ENCODE measurements at places on chromosomes 4 and X.

DNA sequence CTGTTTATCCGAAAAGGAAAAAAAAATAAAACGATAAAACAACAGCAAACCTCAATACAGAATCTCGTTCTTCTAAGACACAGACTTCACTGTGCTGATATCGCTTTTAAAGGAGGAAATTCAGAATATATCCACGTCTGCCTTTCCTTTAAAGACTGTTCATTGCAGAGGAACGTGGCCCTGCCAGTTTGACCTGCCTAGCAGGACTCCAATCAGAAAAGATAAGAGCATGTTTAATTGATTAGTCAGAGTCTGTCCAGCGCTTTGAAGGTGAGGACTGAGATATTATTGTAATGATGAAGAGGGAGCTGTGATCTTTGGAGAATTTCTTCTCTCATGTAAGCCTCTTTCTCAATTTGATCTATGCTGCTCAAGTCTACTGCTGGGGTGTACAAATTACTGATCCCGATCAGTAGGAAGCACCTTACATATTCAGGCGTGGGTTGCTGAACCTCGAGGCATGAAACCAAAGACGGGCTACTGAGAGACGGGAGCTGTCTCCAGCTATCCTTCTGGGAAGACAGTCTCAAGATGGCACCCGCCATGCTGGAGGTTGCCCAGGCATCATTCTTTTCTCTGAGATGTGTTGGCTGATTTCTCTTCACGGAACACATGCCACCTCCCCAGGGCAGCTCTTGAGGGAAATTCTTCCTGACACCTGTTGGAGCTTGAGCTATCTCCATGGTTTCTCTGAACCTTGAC lies 146.1 kb downstream of the SHOX start:
- no peak for DNase-seq

- DNase-seq: no peak
Observed at GRCh38 chr4:127685292-127685691, 44.9 kb upstream of the SLC25A31 start.

DNA sequence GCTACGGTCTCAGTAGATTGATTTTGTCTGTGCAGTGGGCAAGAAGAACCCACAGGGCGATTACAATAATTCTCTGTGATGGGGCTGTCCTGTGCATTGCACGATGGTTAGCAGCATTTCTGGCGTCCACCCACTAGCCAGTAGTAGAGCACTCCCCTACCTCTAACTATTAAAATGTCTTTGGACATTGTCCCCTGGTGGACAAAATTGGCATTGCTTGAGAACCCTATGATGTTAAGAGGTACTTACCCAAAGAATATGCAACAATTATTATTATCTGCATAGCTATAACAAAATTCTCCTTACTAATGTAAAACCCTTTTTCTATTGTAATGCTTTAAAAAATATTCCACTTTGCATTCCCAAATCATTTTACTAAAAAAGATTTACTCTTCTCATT lies 109.5 kb upstream of the VCX3A start:
- DNase-seq: no peak

DNA sequence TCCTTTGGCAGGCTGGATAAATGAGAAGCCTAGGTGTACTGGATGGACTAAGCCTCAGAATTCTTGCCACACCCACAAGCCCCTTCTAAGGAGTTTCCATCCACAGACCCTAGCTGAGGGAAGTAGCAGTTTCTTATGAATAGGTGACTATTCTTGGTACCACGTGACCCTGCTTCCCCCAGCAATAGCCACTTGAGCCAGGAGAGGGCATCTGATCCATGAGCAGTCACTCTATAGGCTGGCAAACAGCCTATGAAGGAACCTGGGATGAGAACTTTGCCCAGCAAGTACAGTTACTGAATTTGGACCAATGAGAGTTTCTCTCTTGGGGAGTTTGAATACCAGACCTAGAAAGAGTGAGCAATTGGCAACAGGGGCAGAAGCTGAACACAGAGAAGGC lies 84.0 kb downstream of the RTL9 start:
- no peak for DNase-seq

- DNase-seq: no peak
Observed at GRCh38 chr4:1767061-1767769, 25.9 kb upstream of the FGFR3 start.

DNA sequence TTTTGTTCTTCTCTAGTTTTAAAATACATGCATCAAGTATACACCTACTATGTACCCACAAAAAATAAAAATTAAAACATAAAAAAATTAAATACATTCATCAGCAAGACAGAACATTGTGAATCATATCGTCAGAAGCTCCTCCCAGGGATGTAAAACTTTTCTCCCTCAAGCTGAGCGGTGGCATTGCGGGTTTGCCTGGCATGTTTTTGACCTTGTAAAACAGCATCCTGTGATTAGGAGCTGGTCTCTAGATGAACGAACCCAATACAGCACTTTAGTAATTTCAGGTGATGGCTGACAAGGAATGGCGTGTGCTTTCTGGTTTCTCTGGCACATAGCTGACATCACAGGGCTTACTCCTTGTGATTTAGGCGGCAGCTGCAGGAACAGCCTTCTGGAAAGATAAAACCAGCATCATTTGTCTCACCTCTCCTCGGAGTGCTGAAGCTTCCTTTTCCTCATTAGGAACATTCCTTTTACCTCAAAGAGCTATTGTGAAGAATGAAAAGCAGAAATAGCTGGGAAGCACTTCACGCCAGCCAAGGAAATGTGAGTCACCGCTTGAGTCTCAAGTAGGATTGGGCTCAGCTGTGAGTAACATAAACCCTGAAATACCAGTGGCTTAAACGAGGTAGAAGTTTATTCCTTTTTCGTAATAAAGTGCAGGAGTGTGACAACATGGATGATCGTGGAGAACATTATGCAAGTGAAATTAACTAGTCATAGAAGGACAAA lies 44.3 kb downstream of the NYX start:
- peak; percentile 65 for DNase-seq

GRCh38 chr4:186204103-186204559 lies 12.8 kb downstream of the CYP4V2 start:
- DNase-seq: no peak

DNA sequence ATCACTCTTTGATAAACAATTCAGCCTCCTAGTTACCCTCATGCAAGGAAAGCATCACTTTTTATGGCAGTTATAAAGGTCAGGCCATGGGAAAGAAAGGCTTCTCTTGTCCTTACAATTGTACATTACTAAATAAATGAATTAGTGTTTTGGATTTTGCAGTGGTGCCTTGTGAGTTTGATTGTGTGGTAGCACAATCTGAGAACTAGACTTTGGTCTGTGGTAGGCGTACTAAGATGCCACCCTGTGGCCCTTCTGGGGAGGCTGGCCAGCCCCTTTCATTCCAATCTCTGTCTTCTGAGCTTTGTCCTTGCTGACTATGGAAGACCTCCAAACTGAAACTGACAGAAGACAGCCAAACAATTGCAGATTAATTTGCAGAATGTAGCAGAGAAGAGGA lies 14.6 kb upstream of the HNRNPD start:
- DNase-seq: no peak

DNA sequence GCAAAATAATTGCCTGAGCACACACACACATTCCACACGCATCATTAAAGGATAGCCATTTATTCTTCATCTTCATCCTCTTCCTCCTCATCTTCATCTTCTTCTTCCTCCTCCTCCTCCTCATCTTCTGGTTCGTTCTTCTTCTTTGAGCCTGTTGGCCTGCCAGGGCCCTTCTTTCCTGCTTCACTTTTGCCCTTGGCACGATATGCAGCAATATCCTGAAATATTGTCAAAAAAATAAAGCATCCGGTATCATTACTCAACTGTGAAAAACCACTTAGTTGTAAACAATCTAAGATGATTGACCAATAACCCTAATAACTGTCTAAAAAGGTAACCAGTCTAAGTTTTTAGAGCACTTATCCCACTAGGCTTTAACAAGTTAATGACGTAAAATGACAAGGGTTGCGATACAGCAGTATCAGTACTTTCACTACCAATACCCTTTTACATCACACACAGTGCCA lies 2.1 kb downstream of the HMGB2 start:
- no peak for DNase-seq

GRCh38 chr4:8739317-8739716 lies 132.3 kb downstream of the HMX1 start:
- DNase-seq: no peak

- DNase-seq: no peak
Observed at GRCh38 chrX:118143578-118143977, 27.0 kb upstream of the KLHL13 start.

- DNase-seq: no peak
Observed at GRCh38 chr4:184203300-184203699, 14.4 kb downstream of the ENPP6 start.

GRCh38 chr4:180500154-180500553 lies 1743.0 kb upstream of the TENM3 start:
- no peak for DNase-seq

DNA sequence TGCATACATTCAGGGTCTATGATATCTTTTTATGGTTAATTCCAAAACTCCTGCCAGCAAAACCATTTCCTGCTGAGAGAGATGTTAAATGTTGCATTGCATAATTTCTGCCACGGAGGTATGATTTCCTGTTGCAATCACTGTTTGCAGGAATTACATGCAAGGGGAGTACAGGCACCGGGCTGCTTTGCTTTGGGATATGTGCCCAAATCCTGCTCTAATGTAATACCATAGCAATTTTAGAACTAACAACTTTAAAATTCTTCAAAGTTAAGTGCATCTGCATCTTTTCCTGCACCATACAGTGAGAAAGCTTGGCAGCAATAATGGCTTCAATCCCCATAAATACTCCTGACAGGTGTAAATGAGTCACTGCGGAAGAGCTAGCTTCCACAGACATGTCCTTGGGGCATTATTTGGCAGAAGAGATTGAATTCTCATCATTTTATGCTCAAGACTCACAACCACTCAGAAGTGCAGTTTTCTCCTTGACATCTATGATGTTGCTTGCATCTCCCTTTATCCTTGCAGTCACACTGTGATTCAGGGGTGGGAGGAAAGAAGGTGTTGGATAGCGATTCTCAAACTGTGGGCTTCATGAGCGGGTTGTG lies 29.6 kb downstream of the TRIM2 start:
- DNase-seq: peak; percentile 92

GRCh38 chr4:17058536-17058915 lies 160.1 kb upstream of the LDB2 start:
- DNase-seq: peak; percentile 16

- peak; percentile 4 for DNase-seq
Observed at GRCh38 chr4:149605601-149606378, 209.9 kb downstream of the IQCM start.

DNA sequence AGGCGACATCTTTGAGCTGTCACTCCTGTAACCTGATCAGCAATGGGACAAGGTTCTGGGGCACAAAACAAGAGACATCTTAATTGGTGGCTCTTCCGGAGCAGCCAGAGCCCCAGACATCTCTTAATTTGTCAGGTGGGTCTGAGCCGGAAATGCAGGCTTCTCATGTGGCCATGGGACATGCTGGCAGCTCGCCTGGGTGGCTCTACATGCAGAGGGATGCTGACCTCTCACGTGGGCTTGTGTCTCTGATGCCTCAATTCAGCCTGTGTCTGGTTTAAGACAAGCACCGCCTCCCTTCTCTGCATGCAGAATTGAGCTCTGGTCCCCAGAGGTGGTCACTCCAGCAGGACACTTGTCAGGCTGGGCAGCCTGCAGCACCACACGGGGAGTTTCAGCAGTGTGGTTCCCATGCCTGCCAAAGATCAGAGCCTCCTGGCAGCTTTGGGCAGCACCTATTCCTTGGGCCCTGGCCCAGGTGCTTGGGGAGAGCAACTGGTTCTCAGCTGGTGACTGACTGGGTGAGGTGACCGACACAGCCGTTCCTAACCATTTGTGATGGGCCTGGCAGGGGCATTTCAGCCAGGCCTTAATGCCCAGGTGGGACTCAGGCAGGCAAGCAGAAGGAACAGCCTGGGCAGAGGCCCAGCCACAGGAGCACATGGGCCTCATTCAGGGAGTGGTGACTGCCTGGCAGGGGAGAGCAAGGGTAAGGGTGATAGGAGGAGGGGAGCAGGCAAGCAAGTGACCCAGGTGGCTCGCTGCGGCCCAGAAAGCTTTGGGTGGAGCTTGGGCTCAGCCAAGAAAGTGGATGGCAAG lies 53.4 kb downstream of the HMX1 start:
- DNase-seq: no peak

DNA sequence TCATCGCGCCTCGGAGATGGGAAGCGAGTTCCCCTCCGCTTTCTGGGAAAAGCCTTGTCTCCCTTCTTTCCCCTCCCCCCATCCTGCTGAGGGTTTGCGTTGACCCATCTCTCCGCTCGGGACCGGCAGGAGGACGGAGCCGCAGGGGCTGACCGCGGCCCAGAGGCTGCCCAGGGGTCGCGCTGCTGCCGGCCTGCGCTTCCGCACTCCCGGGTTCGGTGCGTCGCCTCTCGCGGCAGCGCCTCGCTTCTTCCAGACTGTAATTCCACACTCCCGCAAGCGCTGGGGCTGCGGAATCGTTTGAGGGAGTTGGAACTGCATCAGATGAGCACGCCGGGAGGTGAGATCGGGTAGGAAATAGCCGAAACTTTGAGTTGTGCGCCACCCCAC lies 88.3 kb downstream of the BCOR start:
- DNase-seq: no peak

DNA sequence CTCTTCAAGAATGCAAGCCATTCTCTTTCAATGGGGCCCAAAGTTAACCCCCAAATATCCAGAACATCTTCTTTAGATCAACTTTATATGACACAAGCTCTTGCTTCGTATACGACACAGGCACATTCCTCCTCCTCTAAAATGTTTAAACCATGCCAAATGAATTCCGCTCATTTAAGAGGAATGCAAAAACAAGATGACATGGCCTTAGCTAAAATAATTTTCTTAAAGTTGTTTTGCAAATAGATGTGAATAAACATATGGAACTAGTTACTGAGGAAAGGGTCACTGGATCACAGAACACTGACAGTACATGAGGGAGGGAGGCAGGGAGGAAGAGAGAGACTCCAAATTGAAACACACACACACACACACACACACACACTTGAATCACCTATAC lies 97.4 kb downstream of the RASL11B start:
- peak; percentile 97 for DNase-seq

- DNase-seq: no peak
Observed at GRCh38 chrX:115357326-115358120, 68.0 kb downstream of the LUZP4 start.

DNA sequence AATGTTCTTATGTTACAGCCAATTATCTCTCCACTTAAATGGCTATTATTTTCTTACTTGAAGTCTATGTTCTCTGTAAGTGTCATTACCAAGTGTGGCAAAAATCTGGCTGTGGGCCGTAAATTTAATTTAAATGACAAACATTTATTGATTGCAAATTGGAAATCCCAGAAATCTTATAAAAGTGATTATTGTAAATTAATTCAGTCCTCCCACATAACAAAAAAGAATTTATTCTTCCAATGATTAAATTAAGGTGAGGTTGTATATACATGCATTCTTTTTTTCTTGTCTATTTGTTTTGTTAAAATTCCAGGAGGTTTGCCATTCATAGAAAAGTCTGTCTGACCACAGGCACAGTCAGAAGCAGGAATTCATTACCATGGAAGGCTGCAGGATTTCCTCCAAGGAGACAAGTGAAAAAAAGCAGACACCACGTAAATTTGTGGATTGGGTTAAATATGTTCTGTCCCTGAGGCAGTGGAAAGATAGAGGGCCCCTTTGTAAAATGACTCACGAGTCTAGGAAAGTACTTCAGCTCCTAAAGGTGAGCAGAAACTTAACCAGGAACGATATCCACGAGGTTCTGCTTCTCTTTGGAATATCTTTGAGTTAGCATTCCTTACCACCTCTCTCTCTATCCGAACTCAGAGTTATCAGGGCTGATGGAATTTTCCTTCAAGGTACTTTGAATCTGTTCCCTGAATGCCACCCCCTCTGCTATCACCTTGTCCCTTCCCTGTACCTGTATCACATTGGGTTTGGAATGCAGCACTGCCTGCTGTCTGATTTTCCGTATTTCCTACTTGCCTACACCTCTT lies 10.7 kb downstream of the PPARGC1A start:
- no peak for DNase-seq
